ENCODE measurements at places on chromosomes 5 and 9.

DNA sequence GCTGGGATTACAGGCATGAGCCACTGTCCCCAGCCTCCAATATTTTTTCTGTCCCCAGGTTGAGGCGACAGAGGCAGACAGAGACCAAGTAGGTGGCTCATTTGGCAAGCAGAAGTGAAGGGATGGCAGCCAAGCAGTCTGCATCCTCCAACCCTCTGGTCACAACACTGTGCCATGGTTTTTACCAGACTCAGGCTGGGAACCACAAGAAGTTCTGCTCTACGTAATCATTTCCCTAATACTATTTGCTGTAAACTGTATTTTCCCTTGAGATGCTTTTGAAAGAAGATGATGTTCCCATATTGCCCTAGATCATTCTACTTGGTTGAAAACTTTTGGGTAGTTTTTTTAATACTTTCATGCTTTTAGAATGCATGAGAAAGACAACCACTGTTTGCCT lies 40.5 kb downstream of the PTTG1 start:
- DNase-seq = no peak

DNA sequence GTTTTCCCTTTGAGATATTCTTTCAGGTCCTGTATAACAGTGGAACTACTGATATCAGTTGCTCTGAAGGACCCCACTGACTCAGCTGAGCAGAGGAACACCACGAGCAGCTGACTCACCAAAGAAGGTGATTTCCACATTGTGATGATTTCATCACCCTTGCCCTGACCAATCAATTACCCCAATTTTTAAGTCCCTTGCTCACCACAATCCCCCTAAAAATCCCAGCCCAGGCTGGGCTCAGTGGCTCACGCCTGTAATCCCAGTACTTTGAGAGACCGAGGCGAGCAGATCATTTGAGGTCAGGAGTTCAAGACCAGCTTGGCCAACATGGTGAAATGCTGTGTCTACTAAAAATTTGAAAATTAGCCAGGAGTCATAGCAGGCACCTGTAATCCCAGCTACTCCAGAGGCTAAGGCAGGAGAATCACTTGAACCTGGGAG lies 125.3 kb upstream of the ABCA1 start:
- DNase-seq = no peak

- no peak for DNase-seq
Measured at GRCh38 chr9:22307013-22307711, 139.5 kb upstream of the DMRTA1 start.

- no peak for DNase-seq
Measured at GRCh38 chr9:87084407-87084806, 137.1 kb upstream of the GAS1 start.

DNA sequence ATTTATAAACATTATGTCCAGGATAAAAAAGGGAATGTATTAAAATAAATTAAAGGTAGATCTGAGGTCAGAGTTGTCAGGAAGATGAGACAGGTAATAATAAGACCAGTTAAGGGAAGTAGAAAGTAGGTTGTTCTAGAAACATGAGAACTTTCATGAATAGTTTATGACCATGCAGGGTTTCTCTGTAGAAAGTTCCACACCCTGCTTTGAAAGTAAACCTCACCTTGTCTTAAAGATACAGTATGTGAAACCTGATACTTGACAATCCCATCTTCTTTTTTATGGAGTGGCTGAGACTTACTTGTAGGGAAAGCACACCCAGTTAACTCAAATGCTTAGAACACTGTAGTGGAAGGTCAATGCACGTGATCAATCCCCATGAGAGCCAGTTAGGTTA lies 260.6 kb upstream of the ZNF462 start:
- DNase-seq = no peak

- no peak for DNase-seq
Measured at GRCh38 chr9:99947395-99947794, 40.9 kb downstream of the STX17 start.

DNA sequence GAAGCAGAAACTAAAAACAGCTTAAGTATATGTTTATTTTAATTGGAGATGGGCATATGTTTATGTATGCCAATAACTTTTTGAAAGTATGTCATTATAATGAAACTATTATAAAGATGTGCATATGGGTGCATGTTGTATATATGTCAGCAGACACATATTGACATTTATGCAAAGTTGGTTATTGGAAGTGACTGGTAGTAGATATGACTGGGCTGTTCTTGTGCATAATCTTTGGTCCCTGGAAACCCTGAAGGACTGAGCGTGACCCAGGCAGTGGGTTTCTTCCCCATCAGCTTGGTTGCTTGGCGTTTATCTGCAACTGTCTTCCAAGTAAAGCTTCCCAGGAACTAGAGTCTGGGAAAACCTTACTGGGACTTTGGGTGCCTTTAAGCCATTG lies 25.7 kb downstream of the ANKRA2 start:
- no peak for DNase-seq

- no peak for DNase-seq
Measured at GRCh38 chr9:85067792-85068191, 398.3 kb downstream of the NTRK2 start.
